ENCODE measurements at places on chromosomes 5 and 9. TPM values are rescaled to one million over a fixed set of nuclear protein-coding genes. Genes with fewer than 3 reads are reported as not detected.

DNA sequence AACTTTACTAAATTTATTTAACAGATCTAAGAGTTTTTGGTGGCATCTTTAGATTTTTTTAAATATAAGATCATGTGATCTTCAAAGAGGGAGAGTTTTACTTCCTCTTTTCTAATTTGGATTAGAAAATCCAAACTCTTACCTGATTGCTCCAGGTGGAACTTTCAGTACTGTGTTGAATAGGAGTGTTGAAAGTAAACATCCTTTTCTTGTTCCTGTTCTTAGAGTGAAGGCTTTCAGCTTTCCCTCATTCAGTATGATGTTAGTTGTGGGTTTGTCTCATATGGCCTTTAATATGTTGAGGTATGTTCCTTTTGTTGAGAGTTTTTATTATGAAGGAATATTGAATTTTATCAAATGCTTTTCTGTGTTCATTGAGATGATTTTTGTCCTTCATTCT is 650.0 kb upstream of the SGCD start:
- H3K27ac ChIP-seq: no peak overlapping the region
- no peaks in the 10 kb centered on the region for H3K27me3 ChIP-seq
- no peaks in the 10 kb centered on the region for H3K4me1 ChIP-seq
- DNase-seq: no peak

- DNase-seq: no peak
- H3K4me1 ChIP-seq: no peaks in the 10 kb centered on the region
- H3K4me3 ChIP-seq: no peak overlapping the region
- no peaks in the 10 kb centered on the region for H3K36me3 ChIP-seq
- H3K27me3 ChIP-seq: no peaks in the 10 kb centered on the region
These were observed 245.5 kb downstream of the CACNA1B start for GRCh38 chr9:138123086-138123485.

DNA sequence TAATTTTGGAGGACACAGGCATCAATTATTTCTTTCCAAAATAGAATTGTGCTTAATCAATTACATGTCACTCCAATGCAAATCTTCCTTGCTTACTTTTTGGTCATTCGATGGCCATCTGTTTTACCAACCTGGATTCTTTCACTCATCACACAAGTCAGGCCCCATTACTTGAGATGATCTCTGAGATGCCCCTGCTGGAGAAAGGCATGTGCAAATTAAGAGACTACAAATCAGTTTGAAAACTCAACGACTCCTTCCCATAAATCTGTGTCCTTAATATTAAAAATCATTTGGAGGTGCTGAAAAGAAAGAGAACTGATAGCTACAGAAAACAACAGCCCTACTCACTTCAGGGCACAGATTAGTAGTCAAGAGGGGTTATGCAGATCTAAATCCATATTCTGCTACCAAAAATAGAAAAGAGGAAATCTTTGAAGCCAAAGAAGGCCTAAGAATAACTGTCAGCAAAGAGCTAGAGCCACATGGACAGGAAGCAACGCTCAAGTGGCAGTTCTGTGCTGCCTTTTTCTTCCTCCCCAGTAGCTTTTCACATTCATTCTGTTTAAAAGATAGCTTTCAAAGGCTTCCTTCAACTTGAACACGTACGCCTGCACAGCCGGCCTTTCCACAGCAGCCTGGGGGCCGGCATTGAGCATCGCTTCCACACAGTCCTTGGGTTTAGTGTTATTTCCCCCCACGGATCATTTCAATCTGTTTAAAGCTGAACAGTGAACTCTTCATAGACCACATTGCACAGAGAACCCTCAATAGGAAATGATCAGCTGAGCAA is 79.3 kb upstream of the MAP3K1 start:
- no peak for DNase-seq
- H3K27ac ChIP-seq: no peak overlapping the region
- no peaks in the 10 kb centered on the region for H3K27me3 ChIP-seq
- H3K4me1 ChIP-seq: no peaks in the 10 kb centered on the region
- H3K4me3 ChIP-seq: no peak overlapping the region

- H3K4me1 ChIP-seq: no peaks in the 10 kb centered on the region
- DNase-seq: no peak
- H3K27me3 ChIP-seq: peaks cover 17% of the 10 kb centered on the region
- H3K27ac ChIP-seq: no peak overlapping the region
- no peak overlapping the region for H3K4me3 ChIP-seq
These were observed 23.4 kb upstream of the GALNT10 start for GRCh38 chr5:154166901-154167791.

GRCh38 chr5:166772770-166773169 is 1518.7 kb upstream of the WWC1 start:
- H3K4me1 ChIP-seq: no peaks in the 10 kb centered on the region
- H3K27me3 ChIP-seq: no peaks in the 10 kb centered on the region
- no peak overlapping the region for H3K4me3 ChIP-seq
- DNase-seq: peak; percentile 52
- H3K36me3 ChIP-seq: no peaks in the 10 kb centered on the region

GRCh38 chr9:105114964-105115728 is 129.3 kb upstream of the SLC44A1 start:
- no peak overlapping the region for H3K27ac ChIP-seq
- H3K36me3 ChIP-seq: no peaks in the 10 kb centered on the region
- no peaks in the 10 kb centered on the region for H3K27me3 ChIP-seq
- no peak overlapping the region for H3K4me3 ChIP-seq

DNA sequence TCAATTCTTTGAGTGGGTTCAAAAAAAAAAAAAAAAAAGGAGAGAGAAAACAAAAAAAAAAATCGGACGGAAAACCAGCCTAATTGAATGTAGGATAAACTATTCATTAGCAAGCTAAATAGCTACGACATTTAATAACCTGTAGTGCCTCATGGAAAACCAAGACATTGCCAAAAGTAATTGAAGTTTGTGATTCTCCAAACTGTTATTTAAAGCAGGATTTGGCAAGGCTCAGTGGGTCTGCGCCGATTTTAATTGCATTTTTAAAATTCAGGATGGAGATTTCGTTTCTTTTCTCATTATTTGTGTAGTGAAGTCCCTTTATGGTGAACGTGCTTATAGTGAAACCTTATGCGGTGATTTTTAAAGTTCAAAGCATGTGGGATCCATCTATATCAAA is 127.2 kb upstream of the NFIB start:
- no peak overlapping the region for H3K4me3 ChIP-seq
- no peaks in the 10 kb centered on the region for H3K36me3 ChIP-seq
- no peak overlapping the region for H3K27ac ChIP-seq
- H3K27me3 ChIP-seq: no peaks in the 10 kb centered on the region

GRCh38 chr5:7976411-7977190 is 107.7 kb downstream of the MTRR start:
- no peaks in the 10 kb centered on the region for H3K36me3 ChIP-seq
- H3K4me3 ChIP-seq: no peak overlapping the region
- no peaks in the 10 kb centered on the region for H3K27me3 ChIP-seq
- no peaks in the 10 kb centered on the region for H3K4me1 ChIP-seq
- H3K27ac ChIP-seq: no peak overlapping the region

GRCh38 chr9:113656771-113657670 is 193.5 kb downstream of the RGS3 start:
- no peak overlapping the region for H3K4me3 ChIP-seq
- H3K4me1 ChIP-seq: peaks cover 19% of the 10 kb centered on the region
- no peak overlapping the region for H3K27ac ChIP-seq
- no peaks in the 10 kb centered on the region for H3K36me3 ChIP-seq
- DNase-seq: no peak
- peaks cover 6% of the 10 kb centered on the region for H3K27me3 ChIP-seq

DNA sequence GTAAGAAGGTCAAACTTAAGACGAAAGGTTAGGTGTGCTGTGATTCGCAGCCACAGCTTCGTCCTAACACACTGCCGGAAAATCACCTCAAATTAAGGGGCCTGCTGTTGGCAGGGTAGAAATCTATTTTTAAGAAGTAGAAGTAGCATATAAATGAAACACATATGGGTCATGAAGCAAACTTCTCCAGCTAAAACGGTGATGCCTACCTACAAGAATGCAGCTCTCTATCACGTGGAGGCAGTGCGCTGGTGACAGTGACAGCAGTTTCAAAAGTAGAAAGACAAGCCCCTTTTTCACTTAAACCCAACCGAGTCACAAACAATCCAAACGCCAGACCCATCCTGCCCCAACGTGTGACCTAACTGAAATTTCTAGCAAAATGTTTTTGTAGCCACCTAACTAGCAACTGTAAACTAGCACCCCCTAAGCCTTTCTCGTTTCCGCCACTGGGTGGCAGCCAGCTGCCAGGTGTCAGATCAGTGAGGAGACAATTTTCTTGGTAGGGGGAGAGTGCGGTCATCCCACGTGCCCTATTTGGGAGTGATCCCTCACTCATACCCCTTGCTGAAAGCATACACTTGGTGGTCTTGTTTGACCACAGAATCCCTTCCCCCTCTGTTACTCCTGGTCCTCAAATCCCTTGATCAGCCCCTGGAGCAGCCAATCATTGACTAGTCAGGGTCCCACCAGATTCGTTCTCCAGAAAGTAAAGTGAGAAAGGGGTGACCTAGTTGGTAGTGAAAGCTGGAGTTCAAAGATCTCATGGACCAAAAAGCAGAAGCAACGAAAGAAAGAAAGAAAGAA is 71.8 kb upstream of the MAMDC2 start:
- H3K27ac ChIP-seq: peak overlapping the region; percentile 51
- H3K4me3 ChIP-seq: no peak overlapping the region
- no peaks in the 10 kb centered on the region for H3K27me3 ChIP-seq
- no peaks in the 10 kb centered on the region for H3K36me3 ChIP-seq
- DNase-seq: peak; percentile 64
- peaks cover 19% of the 10 kb centered on the region for H3K4me1 ChIP-seq

DNA sequence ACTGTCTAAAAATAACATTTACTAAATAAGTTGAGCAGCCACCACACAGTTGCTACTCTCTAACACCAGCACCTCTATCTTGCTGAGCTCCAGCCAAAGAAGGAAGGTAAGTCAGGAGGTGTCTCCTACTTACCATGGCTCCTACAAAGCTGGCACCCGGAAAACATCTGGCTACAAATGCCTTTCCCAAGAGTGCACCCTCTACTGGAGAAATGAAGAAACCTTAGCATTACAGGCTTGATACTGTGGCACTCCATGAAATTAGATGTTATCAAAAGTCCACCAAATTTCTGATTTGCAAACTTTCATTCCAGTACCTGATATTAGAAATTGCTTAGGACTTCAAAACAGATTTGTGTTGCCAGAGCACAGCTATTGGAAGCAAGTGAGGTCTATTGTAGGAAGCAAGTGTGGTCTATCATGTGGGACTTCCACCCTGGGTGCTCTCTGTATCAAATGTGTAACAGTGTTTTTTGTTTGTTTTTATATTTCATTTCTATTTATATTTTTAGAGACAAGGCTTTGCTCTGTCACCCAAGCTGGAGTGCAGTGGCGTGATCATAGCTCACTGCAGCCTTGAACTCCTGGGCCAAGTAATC is 25.7 kb upstream of the RFK start:
- H3K4me3 ChIP-seq: no peak overlapping the region
- H3K27me3 ChIP-seq: no peaks in the 10 kb centered on the region
- peaks cover 15% of the 10 kb centered on the region for H3K4me1 ChIP-seq
- no peak overlapping the region for H3K27ac ChIP-seq
- no peak for DNase-seq

DNA sequence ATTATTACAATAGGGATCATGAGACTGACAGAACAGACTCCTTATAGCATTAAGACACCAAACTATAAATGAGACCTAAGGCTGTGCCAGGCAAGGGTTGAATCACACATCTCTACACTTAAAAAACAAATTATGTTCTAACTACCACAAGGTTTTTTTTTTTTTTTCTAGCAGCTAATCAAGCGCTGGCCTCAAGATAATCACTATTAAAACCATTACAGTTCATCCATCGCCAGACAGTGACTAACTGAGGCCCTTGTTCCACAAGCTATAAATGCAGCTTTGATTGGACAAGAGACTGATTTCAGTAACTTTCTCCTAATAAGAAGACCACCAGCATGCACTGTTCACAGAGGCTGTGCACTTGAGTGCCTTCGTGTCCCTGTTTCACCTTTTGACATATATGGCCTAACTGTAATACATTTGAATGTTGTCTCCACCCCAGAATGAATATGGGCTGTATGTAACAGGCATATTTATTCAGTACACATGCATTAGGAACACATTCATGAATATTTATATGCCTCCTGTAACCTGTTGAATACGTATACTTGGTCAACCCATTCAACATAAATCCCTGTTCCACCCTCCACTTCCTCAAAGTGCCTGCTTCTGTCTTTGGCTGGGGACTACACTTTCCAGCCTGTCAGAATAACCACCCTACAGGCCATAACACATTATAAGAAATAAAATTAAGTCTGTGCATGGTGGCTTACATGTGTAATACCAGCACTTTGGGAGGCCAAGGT is 22.8 kb upstream of the ZNF131 start:
- no peaks in the 10 kb centered on the region for H3K36me3 ChIP-seq
- DNase-seq: no peak
- no peak overlapping the region for H3K4me3 ChIP-seq
- no peaks in the 10 kb centered on the region for H3K4me1 ChIP-seq

- no peaks in the 10 kb centered on the region for H3K27me3 ChIP-seq
- H3K4me1 ChIP-seq: no peaks in the 10 kb centered on the region
- no peaks in the 10 kb centered on the region for H3K36me3 ChIP-seq
- peak; percentile 28 for DNase-seq
These were observed 9.9 kb downstream of the RBM27 start for GRCh38 chr5:146213210-146213826.

- peak overlapping the region; percentile 98 for H3K4me3 ChIP-seq
- DNase-seq: no peak
- H3K4me1 ChIP-seq: peaks cover 22% of the 10 kb centered on the region
These were observed 158.1 kb downstream of the C9orf152 start for GRCh38 chr9:110049699-110050450.

GRCh38 chr9:69036799-69037198 is 1.2 kb downstream of the FXN start:
- H3K27ac ChIP-seq: no peak overlapping the region
- peaks cover 2% of the 10 kb centered on the region for H3K36me3 ChIP-seq
- H3K4me1 ChIP-seq: peaks cover 6% of the 10 kb centered on the region
- peak overlapping the region; percentile 87 for H3K4me3 ChIP-seq

DNA sequence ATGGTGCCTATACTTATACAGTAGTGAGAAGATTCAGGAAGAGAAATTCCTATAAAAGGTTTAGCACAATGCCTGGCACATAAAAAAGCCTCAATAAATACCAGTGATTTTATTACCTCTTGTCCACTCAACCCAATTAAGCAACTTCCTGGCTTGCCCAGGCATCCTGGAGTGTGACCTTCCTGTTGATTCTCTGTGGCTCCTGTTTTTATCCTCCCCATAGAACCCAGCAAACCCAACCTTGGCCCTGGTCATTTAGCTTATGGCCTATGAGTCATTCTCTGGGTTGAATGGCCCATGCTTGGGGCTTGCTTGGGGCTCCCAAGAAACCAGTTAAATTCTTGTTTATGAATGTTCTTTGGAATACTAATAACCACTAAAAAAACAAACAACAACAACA is 21.4 kb upstream of the SPARC start:
- H3K4me3 ChIP-seq: no peak overlapping the region
- H3K27me3 ChIP-seq: no peaks in the 10 kb centered on the region
- H3K27ac ChIP-seq: no peak overlapping the region

PLEKHG4B gene
- total RNA-seq: 6.1 TPM

PDZD2 gene
- total RNA-seq: 10.3 TPM

ABCA2 gene
- 20.0 TPM for total RNA-seq

MARCOL gene
- not detected for total RNA-seq

DRD1 gene
- total RNA-seq: 0.23 TPM

CFAP77 gene
- total RNA-seq: 0.36 TPM

IL13 gene
- total RNA-seq: not detected
